ENCODE measurements at places on chromosomes 5 and 9.

- DNase-seq, result no peak
Measured at GRCh38 chr5:94433397-94434163, 184.8 kb downstream of the KIAA0825 start.

- DNase-seq, result no peak
Measured at GRCh38 chr9:123724211-123724796, 205.6 kb downstream of the DENND1A start.

DNA sequence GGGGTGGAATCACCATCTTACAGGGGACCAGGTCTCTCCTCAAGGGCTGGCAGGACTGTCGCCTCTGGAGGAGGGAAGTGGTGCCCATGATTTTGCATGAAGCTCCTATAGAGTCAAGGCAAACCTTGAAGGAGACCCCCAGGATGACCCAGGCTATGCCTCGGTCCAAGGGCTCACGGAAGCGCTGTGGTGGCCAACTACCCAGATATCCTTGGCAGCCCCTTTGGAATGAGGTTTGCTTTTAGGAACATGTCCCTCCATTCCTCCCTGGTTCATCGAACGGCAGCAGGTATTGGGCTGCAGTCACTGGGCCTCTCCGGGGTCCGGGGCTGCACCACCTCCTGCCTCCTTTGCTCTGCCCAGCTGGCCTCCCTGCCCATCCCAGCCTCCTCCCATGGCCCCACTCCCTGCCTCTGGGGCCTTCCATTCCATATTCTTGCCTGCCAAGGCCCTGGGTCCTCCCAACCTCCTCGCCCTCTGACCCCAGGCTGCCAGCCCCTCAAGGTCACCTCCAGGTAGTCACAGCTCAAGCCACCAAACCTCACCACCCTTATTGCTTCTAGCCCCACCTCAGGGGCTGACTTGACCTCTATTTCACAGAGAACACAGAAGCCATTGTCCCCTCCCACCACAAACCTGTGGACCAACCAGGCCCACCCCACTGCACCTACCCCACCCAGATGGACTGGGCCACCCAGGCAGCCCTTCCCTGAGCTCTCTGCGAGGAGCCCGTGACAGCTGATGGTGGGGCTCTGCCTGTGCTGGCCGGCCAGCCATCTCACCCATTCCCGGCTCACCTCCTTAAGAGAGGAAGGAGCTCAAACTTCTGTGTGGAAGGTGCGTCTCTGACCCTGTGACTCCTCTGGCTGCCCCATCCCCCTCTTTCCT is 3.6 kb upstream of the IL3 start:
- DNase-seq, result no peak

DNA sequence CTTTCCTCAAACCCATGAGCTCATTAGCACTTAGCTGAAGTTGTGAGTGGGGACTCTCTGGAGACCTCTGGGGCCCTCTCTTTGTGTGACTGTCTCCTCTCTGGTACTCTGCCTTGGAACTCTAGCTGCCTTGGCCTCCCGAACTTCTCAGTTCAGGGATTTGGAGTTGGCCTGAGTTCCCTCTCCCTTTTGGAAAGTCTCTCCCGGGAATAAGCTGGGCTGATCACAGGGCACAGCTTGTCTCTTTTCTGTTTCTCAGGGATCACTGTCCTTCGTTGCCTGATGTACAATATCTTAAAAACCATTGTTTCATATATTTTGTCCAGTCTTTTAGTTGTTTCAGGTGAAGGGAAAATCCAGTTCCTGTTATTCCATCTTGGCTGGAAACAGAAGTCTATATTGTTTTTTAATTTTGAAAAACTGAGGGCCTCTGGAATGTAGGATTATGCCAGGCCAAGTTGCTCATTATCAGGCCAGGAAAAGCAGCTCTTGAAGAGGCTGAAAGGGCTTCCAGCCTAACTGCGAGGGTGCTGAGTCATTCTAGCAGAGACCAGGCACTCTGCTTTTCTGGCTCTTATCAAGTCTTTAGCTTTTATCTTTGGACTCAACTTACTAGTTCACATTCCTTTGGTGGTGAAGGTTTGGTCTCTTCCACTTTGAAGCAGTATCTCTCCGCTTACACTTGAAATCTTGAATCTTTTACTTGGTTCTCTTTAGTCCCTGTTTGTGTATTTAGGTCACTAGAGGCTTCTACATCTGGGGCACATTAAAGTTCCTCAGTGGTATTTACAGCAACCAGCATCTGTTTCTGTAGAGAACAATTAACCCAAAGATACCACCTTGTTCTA is 8.4 kb upstream of the RGS3 start:
- no peak for DNase-seq

- no peak for DNase-seq
Measured at GRCh38 chr9:114641967-114642366, 15.6 kb downstream of the TEX53 start.

GRCh38 chr5:54224103-54224826 is 86.1 kb downstream of the ARL15 start:
- DNase-seq, result no peak

DNA sequence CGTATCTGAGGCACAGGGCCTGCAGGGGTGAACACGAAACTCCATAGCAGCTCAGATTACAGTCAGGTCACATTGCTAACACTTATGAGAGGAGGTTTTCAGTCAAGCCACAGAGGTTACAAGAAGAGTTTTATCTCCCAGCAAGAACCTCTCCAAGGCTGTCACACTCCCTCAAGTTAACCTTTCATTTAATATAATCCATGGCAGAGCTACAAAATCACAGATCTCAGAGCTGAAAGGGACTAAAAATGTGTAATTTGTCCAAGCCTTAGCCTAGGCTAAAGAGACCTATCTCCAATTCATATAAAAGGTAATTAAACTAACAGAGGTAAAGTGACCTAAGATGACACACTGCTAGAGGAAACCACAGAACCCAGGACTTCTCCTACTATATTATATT is 57.2 kb downstream of the MLANA start:
- no peak for DNase-seq

DNA sequence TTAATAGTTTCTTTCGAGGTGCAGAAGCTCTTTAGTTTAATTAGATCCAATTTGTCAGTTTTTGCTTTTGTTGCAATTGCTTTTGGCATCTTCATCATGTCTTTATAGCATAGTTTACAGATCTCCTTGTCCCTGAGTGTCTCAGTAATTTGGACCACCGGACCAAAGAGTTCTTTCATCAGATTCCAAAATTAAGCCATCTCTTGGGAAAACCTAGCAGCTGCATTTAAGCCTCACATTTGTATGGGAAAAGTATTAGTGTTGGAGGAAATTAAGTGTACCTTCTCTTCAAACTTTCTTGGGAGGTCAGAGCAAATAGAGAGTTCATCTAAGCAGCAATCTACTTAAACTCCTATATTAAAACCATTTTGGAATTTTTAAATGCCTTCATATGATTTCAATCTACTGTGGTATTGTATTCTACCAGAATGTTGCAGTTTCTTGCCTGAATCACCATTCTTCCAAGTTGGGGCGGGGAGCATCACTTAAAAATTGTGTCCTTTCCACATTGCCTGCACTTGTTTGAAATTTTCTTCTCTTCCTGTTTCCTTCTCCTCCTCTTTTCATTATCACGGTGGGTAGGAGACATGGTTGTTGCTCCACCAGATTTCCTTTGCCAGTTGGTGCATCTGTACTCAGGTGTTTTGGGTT is 97.3 kb upstream of the DAB2 start:
- no peak for DNase-seq

GRCh38 chr5:77325921-77326541 is 115.6 kb downstream of the PDE8B start:
- DNase-seq, result no peak

- no peak for DNase-seq
Measured at GRCh38 chr5:94932259-94932658, 313.8 kb downstream of the SLF1 start.
